Right lung (tissue), 10 donors: ENCODE measurements at places on chromosomes 1 and 21. TPM values are rescaled to one million over a fixed set of nuclear protein-coding genes. Genes with fewer than 3 reads are reported as not detected.
A peak's percentile ranks its signal among the peaks of the same experiment; 100 is the strongest.

KCND3 gene
- 0.40 TPM for polyA plus RNA-seq

NID1 gene
- 190 TPM for polyA plus RNA-seq

- no peak for DNase-seq
These were observed 14.7 kb upstream of the POFUT2 start for GRCh38 chr21:45302082-45303061.

DNA sequence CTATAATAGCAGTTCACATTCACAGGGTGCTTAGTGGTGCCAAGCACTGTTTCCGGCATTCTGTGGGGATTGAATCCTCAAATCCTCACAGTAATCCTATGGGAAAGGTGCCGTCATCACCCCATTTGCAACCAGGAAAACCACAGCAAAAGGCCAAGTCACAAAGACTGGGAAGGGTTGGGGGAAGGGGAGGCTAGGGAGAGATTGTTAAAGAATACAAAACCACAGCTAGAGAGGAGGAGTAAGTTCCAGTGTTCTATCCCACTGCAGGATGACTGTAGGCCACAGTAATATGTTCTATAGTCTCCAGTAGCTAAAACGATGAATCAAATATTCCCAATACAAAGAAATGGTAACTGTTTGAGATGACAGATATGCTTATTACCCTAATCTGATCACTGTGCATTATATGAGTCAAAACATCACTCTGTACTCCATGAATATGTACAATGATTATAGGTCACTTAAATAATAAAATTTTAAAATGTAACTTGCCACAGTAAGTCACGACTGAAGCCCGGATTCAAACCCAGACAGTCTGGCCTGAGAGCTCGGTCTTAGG, 256.8 kb downstream of the TOMM20 start:
- DNase-seq, result no peak

KCNN3 gene
- 3.2 TPM for polyA plus RNA-seq

DNA sequence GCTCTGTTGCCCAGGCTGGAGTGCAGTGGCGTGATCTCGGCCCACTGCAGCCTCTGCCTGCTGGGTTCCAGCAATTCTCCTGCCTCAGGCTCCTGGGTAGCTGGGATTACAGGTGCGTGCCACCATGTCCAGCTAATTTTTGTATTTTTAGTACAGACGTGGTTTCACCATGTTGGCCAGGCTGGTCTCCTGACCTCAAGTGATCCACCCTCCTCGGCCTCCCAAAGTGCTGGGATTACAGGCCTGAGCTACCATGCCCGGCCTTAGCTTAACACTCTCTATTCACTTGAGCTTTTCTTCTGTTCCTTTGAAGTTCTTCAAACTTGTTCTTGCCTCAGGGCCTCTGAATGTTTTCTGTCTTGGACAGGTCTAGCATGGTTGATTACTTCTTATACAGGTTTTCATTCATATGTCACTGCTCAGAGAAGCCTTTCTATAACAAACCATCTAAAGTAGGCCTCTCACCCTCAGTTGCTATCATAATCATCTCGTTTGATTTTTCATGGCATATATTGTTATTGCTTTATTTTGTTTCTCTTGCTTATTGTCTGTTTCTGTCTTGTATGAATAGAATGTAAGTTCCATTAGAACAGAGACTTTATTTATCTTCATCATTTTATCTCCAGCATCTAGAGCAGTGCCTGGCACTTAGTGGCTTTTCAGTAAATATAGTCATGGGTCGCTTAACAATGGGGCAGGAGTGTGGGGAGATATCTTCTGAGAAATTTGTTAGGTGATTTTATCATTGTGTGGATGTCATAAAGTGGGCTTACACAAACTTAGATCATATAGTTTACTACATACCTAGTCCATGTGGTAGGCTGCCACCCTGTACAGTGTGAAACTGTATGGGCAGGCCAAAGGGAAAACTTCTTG, 12.1 kb downstream of the OSBPL9 start:
- DNase-seq, result no peak

DNA sequence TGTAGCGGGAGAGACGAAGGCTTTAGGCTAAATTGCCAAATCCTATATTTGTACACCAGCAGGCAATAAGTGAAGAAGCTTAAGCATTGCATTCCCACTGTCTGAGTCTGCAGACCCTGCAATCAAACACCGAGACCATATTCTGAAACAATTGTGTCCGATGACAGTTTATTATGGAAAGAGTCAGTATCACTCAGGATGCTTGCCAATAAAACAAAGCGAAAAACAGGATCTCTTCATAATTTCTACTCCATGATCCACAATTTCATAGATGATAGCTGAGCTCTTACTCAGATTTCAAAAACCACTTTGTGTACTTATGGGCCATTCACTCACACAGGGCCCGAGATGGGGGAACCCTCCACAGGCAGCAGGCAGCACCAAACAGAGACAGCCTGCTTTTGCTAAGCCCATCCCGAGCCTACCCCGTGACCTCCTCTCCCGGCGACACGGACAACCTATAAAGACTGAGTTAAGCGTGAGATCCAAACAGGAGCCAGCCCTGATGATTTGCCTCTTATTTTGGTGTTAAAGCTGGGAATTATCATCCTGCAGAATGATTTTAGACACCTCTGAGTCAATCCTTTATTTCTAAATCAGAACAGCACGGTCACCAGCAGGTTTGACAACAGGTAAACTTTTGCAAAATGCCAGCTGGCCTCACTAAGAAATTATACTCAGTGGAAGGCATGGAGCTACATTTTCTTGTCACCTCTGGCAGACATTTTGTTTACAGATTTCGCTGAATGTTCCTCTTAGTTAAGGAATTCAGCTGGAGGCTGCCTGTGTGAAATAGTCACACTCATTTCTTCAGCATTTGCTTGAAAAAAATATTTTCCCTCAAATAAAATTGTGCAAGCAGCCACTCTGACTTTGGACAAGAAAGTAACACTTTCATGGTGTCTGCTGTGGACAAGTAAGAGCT, 212.4 kb downstream of the GPATCH2 start:
- peak; percentile 53 for DNase-seq

- DNase-seq, result no peak
These were observed 76.0 kb upstream of the ZBTB40 start for GRCh38 chr1:22375601-22376000.

SGIP1 gene
- 8.2 TPM for polyA plus RNA-seq

DNA sequence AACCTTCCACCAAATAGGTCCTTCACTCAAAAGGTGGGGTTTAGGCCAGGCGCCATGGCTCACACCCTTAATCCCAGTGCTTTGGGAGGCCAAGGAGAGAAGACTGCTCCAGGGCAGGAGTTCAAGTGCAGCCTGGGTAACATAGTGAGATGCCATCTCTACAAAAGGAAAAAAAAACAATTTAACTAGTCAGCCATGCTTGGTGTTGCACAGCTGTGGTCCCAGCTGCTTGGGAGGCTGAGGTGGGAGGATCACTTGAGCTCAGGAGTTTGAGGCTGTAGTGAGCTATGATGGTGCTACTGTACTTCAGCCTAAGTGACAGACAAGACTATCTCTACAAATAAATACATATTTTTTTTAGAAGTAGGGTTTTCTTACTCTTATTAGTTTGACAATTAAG, 617.5 kb downstream of the KIF26B start:
- no peak for DNase-seq

GRCh38 chr1:51154776-51155175, 52.7 kb downstream of the C1orf185 start:
- no peak for DNase-seq

DNA sequence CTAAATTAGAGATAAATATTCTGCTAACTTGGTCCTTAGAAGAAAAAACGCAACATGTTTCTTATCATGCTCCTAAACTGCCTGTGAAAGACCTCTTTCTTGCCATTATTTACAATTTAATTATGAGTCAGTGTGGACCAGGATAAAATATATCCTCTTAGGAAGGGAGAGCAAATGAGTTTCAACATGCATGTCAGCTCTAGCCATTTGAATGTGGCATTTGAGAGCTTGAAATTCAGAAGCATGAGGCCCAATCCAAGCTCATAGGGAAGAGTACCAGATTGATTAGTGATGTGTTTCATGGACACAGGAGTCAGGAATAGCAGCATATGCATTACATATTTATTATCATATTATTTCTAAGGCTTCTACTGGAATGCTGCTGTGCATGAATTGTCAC, 39.3 kb downstream of the TBX15 start:
- peak; percentile 63 for DNase-seq

- DNase-seq, result no peak
These were observed 53.3 kb downstream of the PTGFR start for GRCh38 chr1:78543941-78544643.

GRCh38 chr1:182453631-182454030, 3.7 kb downstream of the RGSL1 start:
- DNase-seq, result no peak

DNA sequence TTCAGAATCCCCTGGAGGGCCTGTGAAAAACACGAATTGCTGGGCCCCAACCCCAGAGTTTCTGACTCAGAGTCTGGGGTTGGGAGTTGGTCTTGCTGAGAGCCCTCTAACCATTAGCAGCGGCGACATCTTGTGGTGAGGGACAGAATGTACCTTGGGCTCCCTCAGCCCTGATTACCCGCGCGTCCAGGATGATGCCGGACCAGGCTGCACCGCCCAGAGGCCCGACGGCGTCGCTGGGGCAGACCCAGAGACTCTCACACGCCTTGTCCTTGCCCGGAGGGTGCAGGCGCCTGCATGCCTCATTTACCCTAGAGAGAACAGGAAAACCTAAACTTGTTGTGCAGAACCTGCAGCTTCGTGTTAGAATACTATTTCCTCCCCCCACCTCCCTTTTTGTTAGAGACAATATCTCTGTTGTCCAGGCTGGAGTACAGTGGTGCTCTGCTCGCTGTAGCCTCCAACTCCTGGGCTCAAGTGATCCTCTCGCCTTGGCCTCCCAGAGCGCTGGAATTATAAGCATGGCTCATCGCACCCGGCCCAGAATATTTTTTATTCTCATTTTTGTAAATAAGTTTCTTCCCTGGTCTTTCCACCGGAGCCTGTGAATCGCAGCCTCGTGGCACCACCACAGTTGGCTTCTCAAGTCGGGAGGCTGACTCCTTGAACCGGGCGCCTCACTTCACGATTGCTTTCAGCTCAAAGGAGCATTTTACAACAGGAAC, 22.2 kb upstream of the RD3 start:
- DNase-seq, result peak; percentile 60

HHIPL2 gene
- 1.4 TPM for polyA plus RNA-seq

DNA sequence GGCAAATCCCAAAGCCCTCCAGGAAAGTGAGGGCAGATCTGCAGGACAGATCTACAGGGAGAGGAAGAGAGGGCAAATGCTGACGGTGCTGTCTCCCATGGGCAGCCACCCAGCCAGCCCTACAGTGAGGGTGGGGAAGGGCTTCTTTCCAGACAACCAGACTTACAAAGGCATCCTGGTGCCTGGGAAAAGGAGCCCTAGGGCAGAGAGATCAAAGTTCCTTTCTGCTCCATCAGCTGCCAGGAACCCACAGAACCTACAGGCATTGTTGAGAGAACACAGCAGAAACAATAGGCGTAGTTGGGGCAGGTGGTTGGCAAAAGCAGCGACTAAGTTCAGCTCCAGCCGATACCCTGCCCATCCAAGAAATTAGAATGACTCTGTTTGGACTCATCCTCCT, 332.4 kb downstream of the KCNH1 start:
- no peak for DNase-seq
